T-helper 17 cell (primary cell): ENCODE measurements at places on chromosomes 4 and X. TPM values are rescaled to one million over a fixed set of nuclear protein-coding genes. Genes with fewer than 3 reads are reported as not detected.

Gene DAPP1
- total RNA-seq: 50.4 TPM

Gene NDST4
- total RNA-seq: not detected

Gene C1GALT1C1
- total RNA-seq: 4.3 TPM

Gene MAGEA4
- total RNA-seq: not detected

Gene NR3C2
- 42.5 TPM for total RNA-seq

Gene GPR173
- not detected for total RNA-seq

Gene ZMAT1
- 18.0 TPM for total RNA-seq

Gene UGT2B17
- not detected for total RNA-seq

Gene SLC49A3
- total RNA-seq: 2.7 TPM

Gene VEGFD
- not detected for total RNA-seq

Gene GRIA3
- total RNA-seq: 0.90 TPM

Gene TMEM184C
- total RNA-seq: 14.2 TPM

Gene CACNA1F
- total RNA-seq: 0.67 TPM

Gene RAB33A
- 5.0 TPM for total RNA-seq

Gene GRIA2
- total RNA-seq: not detected

Gene TMEM47
- not detected for total RNA-seq

Gene KCNIP4
- total RNA-seq: not detected

Gene HS6ST2
- not detected for total RNA-seq

Gene PDE6B
- 10.2 TPM for total RNA-seq

Gene ATP6AP1
- 43.0 TPM for total RNA-seq

Gene PLRG1
- total RNA-seq: 42.5 TPM

Gene MAGEB2
- total RNA-seq: not detected

Gene PYURF
- 39.7 TPM for total RNA-seq

Gene FAM53A
- 2.4 TPM for total RNA-seq

Gene EFNB1
- total RNA-seq: 4.0 TPM

Gene DMRTC1
- total RNA-seq: 1.8 TPM

Gene TMA16
- total RNA-seq: 7.5 TPM

Gene PCYT1B
- 8.5 TPM for total RNA-seq

Gene LAP3
- 63.5 TPM for total RNA-seq

Gene C4orf33
- 12.1 TPM for total RNA-seq

Gene ZDHHC15
- 0.10 TPM for total RNA-seq

Gene TENM3
- total RNA-seq: not detected

Gene CYSLTR1
- total RNA-seq: 1.9 TPM

Gene RAB41
- not detected for total RNA-seq

Gene HS3ST1
- not detected for total RNA-seq

Gene TIGD4
- total RNA-seq: 0.40 TPM

Gene MAGEE1
- total RNA-seq: 9.1 TPM

Gene DGKK
- not detected for total RNA-seq

Gene PPP1R2C
- total RNA-seq: not detected

Gene TMPRSS11A
- not detected for total RNA-seq

Gene BEX1
- total RNA-seq: not detected

Gene CCSER1
- total RNA-seq: 1.7 TPM

Gene CCDC110
- not detected for total RNA-seq

Gene G6PD
- 44.9 TPM for total RNA-seq

Gene FAM9C
- total RNA-seq: not detected
